ENCODE measurements at places on chromosomes 7 and 10.

DNA sequence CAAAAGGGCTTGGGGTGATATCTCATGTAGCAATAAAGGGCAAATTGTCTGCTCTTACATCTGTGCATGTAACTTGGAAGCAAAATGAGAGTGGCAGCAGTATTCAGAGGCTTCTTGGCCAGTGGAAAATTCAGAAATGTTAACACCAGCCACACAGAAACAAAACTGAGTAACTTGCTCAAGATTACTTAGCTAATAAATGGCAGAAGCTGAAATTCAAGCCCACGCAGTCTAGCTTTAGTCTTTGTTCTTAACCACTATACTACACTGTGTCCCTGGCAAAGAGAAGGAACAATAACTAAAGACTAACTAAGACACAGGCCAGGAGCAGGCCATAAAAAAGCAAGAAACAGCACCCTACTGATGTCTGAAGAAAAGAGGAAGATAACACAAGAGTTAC is 185.9 kb upstream of the ASAH2 start:
- no peak for DNase-seq

DNA sequence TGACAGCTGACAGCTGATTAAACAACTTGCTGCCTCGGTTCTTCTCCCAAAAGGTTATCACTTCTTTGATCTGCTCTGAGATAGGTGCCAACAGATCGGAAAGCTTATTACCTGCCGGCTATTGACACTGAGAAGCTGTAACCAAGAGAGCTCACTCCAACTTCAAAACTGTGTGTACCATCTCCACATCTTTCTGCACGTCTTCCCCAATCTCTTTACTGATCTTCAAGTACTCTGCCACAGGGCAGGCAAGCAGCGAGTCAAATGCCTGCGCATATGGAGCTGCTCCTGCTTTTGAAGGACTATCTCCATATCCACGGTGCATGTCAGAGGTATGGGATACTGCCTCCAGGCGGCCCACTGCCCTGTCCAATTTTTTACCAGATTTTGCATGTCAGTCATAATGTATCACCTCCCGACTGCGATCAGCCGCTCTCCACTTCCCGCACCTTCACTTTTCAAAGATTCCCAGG is 352 bp upstream of the ZNF485 start:
- no peak for DNase-seq

GRCh38 chr7:154569916-154570315 is 433.0 kb downstream of the PAXIP1 start:
- DNase-seq = no peak

DNA sequence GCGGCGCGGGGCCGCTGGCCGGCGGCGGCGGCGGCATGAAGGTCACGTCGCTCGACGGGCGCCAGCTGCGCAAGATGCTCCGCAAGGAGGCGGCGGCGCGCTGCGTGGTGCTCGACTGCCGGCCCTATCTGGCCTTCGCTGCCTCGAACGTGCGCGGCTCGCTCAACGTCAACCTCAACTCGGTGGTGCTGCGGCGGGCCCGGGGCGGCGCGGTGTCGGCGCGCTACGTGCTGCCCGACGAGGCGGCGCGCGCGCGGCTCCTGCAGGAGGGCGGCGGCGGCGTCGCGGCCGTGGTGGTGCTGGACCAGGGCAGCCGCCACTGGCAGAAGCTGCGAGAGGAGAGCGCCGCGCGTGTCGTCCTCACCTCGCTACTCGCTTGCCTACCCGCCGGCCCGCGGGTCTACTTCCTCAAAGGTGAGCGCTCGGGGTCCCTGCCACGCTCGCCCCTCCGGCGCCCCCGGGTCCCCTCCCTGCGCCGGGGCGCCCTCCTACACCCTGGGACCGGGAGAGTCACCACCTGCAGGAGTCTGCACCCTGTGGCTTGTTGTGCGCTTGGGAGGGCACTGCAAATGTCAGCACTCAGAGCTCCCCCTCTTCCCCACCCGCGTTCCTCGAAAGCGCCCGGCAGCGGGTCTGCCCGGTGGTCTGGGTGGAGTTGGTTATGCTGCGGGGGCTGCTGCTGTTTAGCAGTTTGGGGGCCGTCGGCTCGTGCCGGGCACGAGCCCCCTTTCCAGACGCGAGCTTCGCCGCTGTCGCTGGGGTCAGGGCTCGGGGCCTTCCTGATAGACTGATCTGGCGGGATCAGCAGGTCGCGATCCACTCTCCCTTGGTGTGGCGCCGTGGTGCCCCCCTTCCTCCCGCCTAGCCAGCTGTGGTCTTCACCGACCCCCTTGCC is 627 bp downstream of the DUSP5 start:
- DNase-seq = peak; percentile 64

GRCh38 chr10:5566614-5567013 is 41.9 kb downstream of the CALML3 start:
- DNase-seq = no peak

GRCh38 chr10:110426294-110427181 is 71.2 kb upstream of the DUSP5 start:
- DNase-seq = no peak

- no peak for DNase-seq
These were observed 137.1 kb downstream of the OAT start for GRCh38 chr10:124281666-124282065.

- DNase-seq = no peak
These were observed 409 bp downstream of the DNMBP start for GRCh38 chr10:100009283-100009792.

- no peak for DNase-seq
These were observed 5.1 kb upstream of the MACC1 start for GRCh38 chr7:20222219-20222828.

- DNase-seq = no peak
These were observed 30.1 kb downstream of the KCNH2 start for GRCh38 chr7:150947761-150948651.

GRCh38 chr10:61850376-61850775 is 51.1 kb upstream of the ARID5B start:
- no peak for DNase-seq

- DNase-seq = no peak
These were observed 46.3 kb upstream of the HBP1 start for GRCh38 chr7:107122486-107122911.
